ENCODE measurements at places on chromosomes 13 and 19. TPM values are rescaled to one million over a fixed set of nuclear protein-coding genes. Genes with fewer than 3 reads are reported as not detected.
A peak's percentile ranks its signal among the peaks of the same experiment; 100 is the strongest.

GRCh38 chr19:2306971-2307370 lies 983 bp downstream of the LINGO3 start:
- DNase-seq, result no peak

DNA sequence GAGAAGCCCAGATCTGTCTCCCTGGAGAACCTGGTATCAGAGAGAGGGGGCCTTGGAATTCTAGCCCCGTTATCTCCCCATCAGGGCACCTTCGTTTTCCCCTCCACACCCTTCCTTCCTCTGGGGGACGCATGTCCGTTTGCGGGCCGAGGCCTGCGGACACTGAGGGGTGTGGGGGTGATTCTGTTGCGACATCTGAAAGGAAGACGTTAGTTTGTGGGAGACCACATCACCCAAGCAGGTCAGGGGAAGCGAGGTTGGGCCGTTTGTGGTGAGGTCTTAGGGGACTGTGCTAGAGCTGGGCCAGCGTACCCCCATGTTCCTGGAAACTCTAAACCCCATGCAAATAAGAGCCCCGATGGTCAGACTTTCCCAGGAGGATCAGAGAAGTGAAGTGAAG lies 3.7 kb upstream of the HSH2D start:
- no peak for DNase-seq

GRCh38 chr19:2060884-2061494 lies 9.9 kb upstream of the MKNK2 start:
- peak; percentile 69 for DNase-seq

DNA sequence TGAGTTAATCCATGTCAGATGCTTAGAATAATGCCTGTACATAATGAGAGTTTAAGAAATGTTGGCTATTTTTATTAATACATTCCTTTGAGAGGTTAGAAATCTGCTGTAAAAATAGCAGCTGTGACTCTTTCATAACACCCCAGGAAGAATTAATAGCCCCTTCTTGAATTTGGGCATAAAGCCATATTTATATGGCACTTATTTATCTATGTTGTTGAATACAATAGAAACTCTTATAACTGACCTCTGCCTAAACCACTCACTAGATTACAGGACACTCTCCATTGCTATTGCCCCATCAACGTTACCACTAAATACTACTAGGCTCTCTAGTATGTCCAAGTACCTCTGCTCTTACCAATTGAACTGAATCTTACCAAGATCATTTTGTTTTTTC lies 16.3 kb downstream of the NEK5 start:
- DNase-seq, result no peak

DNA sequence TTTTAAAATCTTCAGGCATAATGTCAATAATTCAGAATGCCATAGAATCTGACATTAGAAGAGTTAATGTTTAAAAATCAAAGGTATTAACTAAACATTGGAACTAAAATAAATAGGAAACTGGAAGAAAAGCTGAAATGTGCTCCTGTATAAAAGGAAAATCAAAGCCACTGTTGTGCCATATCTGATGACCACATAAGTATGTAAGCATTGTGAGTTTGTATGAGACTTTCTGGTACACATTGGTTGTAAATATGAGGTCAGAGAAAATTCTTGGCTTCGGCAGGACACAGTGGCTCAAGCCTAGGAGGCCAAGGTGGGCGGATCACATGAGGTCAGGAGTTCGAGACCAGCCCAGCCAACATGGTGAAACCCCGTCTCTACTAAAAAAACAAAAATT lies 48.3 kb upstream of the INTS6 start:
- no peak for DNase-seq

The HSD11B1L gene
- 4.1 TPM for total RNA-seq
